ENCODE measurements at places on chromosomes 2 and 18. TPM values are rescaled to one million over a fixed set of nuclear protein-coding genes. Genes with fewer than 3 reads are reported as not detected.

DNA sequence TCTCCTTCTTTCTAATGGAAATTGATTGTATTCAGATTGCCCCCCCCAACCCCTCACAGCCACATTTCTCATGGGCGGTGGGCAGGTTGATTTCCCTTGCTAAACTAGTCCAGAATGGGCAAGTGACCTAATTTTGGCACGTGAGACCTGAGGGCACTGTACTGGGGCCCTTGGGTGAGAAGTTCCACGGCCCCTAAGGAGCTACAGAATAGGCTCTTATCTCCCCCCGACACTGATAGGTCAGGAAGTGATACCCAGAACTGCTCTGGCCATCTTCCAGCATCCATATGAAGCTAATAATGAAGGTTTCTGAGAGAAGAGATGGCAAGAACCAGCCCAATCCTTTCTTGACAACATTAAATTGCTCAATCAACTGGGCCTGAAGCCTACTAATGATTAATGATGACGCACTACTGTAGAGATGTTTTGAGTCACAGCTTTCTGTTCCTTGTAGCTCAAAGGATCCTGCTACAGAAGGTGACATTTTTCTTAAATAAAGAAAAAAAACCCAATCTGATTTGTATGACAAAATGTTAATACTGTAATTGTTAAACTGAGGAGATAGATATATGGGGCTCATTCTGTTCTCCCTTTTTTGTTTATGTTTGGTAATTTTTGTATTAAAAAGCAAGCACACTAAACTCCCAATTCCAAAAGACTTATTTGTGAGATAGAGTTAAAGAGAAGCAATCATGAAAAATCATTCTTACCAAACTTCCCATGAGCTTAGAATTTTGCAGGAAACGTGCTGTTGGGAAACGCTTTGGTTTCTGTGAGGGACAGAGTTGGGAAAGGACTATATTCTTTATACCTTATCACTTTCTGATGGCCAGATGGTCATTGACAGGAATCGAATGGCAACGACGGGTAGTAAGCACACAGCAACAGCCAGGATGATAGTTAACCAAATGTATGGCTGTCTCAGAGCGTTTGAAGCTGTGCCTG, 28.2 kb upstream of the NARS1 start:
- DNase-seq = no peak

CHCHD5 gene
- total RNA-seq = 40.8 TPM

GRCh38 chr2:64410671-64411070, 43.3 kb upstream of the LGALSL start:
- DNase-seq = no peak

DNA sequence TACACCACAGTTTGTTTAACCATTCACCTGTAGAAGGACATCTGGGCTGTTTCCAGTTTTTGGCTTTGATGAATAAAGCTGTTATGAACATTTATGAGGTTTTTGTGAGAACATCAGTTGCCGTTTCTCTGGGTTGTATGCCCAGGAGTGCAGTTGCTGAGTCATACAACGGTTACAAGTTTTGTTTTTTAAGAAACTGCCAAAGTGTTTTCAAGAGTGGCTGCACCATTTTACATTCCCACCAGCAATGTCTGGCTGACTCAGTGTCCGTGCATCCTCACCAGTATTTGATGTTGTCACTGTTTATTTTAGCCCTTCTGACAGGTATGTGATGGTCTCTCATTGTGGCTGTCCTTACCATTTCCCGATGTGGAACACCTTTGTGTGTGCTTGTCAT, 48.0 kb upstream of the GPR17 start:
- DNase-seq = no peak

CARF gene
- 9.7 TPM for total RNA-seq

- DNase-seq = no peak
These were observed 306.0 kb downstream of the FBXO15 start for GRCh38 chr18:73841661-73842060.

DNA sequence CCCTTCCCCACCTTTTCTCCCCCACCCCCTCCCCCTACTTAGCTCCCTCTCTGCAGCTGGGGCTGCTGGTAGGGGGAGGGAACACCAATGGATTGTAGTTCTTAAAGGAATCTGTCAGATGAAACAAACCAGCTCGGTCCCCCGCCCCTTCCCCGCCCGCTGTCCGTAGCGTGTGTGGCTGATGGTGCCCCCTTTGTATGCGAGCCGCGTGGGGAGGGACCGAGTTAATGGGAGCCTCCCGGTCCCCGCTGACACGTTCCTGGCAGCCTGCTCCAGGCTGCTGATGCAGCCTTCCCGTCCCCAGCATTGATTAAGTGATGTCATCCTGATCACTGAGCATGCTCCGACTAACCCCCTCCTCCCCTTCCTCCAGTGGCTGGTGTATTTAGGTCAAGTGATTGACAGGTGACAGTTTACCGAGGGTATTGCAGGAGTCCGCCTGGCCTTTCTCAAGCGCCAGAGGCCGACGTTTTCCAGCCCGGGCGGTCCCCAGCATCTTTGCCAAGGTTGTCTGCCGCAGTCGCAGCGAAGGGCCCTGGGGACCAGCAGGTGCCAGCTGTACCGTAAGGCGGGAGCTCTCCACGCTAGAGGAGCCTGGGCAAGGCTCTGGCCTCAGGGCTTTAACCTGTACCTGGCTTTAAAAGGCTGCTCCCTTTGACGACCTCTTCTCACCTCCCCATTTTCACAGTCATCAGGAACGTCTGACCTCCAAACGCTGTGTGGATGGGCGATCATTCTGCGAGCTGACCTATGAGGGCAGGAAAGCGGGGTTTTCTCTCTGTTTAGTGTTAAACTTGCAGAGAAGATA, 1.8 kb downstream of the KIF5C start:
- DNase-seq = peak; percentile 96

DNA sequence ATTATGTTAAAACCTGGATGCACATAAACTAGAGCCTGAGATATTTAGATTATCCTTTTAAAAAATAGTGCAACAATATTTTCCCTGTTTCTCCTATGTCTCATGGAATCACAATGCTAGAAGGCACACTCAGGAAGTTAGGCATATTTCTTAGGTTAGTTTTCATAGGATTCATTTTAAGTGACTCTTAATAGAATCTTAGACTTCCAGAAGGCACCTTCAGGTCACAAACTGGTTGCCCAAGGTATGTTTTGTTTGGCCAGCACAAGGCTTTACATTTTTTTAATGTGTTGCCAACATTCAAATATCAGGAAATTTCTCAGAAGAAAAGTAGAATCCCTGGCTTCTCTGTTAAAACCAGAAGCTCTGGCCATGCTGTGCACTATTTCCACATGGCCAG, 129.3 kb downstream of the LNPK start:
- DNase-seq = no peak

ZNF804A gene
- total RNA-seq = 0.15 TPM

GRCh38 chr2:68044099-68044498, 18.7 kb downstream of the C1D start:
- DNase-seq = no peak

CNDP1 gene
- total RNA-seq = 0.51 TPM

DNA sequence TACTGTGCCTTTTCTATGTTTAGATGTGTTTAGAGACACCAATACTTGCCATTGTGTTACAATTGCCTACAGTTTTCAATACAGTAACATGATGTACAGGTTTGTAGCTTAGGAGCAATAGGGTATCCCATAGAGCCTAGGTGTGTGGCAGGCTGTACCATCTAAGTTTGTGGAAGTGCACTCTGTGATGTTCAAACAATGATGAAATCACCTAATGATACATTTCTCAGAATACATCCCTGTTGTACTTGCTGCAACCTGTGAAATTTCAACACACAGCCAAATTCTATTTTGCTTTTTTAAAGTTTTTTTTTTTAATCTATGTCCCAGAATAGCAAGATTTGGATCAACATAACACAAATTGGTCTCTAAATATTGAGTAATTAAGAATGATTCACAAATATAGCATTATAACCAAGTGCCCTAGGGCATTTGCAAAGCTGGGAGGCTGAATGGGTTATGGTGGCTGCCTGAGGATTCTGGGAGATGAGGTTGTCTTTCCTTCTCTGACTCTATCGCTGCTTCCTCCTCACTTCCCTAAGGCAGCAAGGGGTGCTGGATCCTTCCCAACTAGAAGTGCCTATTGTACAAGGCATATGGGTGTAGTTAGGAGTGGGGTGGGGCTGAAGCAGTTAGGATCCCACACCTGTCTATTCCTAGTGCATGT, 78.3 kb downstream of the SKA1 start:
- no peak for DNase-seq
